AG09319 (cell line): ENCODE measurements at places on chromosomes 12 and 14.

DNA sequence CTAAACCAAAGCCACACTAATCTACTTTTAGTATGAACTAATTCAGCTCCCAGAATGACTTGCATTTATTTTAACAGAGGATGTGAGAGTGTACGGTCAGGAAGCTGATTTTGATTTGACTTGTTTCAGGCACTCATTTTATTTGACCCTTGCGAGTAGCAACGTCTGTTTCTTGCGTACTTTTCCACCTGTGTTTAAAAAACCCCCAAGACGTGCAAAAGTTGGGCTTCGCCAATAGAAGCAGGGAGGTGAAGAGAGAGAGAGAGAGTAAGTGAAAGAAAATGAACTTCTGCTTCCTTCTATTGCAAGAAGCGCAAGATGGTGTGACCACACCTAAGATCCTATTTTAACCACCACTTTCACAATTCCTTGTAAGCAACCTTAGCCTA lies 6.7 kb upstream of the SLC15A4 start:
- DNase-seq, result no peak

DNA sequence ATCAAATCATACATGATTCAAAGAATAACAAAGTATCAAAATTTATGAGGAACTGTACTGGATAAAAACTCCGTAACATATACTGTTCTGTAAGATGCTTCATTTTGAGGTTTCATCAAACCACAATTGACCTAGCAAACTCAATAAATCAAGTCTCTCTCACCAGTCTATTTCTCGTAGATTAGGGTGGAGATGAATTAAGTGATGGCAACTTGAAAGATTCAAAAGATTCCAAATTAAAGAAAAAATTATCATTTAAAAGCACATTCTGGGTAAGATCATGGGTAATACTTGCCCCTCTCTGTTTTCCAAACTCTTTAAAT lies 74.4 kb downstream of the PAPLN start:
- DNase-seq, result no peak

- DNase-seq, result no peak
Measured at GRCh38 chr14:101499513-101499912, 61.8 kb upstream of the DIO3 start.

- no peak for DNase-seq
Measured at GRCh38 chr14:75229661-75230139, 48.9 kb upstream of the FOS start.

DNA sequence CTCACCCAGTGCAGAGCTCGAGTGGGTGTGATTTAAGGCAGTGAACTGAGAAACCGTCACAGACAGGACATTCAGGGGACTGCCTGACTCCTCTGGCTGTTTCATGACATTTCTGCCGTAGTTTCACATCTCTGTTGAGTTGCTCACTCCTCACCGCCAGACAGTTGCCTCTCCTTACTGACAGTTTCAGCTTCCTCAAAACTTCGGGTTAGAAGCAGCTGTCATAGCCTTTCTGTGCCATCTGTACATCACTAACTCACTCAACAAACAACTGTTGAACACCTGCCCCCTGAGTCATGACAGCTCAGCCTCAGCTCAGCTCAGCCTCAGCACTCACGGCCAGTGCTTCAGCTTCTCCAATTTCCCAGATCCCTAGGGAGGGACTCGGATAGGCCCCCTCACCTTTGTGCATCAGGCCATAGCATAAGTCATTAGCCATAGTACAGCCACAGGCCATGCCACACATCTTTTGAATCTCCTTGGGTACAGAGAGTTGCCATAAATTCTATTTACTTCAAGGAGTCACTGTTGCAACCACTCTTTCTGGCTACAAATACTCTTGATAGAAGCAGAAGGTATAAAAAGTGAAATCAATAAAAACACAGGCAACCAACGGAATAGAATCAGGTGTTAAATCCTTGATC lies 6.2 kb upstream of the SLC15A4 start:
- DNase-seq, result no peak

- no peak for DNase-seq
Measured at GRCh38 chr12:51183816-51184215, 10.9 kb upstream of the TFCP2 start.

GRCh38 chr12:43758247-43758727 lies 303 bp downstream of the PUS7L start:
- DNase-seq, result no peak

DNA sequence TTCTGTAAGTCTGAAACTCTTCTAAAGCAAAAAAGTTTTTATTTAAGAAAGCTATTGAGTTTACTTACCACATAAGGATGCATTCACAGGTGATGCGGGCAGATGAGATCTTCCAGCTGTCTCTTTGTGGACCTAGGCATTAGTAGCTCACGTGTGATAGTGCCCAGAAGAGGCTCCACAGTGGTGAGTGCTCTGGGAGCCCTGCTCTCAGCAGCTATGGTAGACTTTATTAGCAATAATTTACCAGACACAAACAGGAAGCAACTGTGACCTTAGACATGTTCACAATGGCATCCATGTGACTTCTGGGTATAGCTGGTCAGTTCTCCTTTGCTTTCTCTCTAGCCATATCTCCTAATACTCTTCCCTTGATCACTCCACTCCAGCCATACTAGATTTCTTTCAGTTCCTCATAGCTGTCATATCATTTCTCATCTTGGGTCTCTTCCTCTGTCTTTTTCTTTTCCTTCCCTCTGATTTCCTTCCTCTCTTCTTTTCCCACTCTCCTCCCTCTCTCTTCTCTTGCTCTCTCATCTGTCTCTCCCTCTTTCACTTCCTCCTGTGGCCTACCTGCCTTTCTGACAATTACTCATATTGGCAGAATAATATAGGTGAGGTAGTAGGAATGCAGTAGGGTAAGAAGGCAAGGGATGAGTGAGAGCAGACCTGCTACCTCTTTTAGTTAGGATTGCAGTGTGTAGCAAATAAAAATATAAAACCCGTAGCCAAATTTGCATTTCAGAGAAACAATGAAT lies 75.2 kb upstream of the SCAF11 start:
- DNase-seq, result no peak

DNA sequence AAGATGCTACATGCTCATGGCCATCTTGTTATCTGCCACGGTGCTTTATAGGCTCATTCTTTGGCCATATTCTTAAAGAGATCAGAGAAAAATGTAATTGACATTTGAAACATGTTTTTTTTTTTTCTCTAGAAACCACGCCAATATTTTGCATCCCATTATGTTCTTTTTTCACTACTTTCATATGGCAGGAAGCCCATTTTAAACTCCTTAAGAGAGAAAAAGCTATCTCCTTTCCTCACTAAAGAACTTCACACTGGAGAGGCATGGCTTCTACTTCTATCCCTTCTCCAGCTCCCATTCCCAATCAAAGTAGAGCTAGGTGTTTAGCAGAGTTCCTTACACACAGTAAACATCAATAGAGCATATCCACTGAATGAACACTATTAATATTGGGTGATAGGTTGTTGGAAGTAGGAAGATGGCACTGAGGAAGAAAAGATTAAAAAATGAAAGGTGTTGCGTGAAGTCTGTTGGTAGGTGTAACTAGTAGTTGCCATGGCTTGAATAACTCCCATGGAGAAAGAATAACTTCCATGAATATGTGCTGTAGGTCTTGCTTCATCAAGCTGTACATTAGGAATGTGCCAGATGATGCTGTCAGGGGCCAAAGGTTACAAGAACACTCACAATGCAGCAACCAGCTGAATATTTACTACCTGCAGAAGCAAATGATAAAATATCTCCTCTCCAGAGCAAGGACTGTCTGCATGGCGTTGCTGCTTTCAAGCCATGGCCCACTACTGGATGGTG lies 178.8 kb downstream of the STXBP6 start:
- no peak for DNase-seq

- DNase-seq, result no peak
Measured at GRCh38 chr12:120249875-120250795, 15.4 kb downstream of the PXN start.

- no peak for DNase-seq
Measured at GRCh38 chr12:659090-659683, 4.1 kb downstream of the NINJ2 start.

DNA sequence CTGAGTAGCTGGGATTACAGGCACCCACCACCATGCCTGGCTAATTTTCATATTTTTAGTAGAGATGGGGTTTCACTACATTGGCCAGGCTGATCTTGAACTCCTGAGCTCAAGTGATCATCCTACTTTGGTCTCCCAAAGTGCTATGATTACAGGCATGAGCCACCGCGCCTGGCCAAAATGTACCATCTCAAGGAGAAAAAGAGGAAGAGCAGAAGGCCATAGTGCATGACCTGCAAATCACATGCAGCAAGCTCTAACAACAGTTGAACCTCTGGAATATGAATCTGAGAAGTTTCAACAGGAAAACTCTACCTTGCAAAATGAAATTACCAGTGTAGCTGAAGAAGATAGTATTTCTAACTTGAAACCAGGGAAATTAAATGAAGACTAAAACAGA lies 17.1 kb upstream of the SERPINA1 start:
- DNase-seq, result no peak

DNA sequence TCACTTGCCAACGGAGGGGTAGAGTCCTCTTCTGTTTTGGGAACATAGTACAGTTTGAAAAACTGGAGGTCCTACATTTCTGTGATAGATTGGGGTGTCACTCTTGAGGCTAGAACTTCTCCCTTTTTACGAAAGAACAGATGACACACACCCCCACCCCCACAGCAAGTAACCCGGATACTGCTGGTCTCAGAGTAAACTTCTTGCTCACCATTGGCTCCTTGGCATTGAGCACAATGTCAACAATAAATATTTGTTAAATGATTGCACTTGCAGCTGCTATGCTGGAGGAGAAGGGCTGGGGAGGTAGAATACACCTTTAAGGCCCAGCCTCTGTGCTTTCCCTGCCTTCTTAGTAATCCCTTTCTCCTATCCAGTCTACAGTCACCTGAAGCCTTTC lies 149.8 kb downstream of the TGFB3 start:
- DNase-seq, result no peak

DNA sequence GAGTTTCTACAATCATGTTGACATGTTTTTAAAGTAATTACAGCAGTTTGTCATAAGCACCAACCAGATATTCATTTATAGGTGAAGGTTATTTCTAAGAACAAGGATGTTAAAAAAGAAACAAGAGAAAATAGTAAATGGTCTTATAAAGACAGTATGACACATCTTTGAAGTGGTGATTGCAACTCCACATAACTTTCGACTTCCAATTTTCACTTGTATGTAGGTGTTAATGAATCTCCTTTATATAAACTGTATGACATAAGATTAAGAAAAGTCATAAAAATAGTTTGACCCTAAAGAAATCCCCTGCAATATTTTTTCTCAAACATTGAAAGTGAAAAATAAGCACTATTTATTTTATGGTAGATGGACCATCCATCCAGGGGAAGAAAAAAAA lies 144.8 kb upstream of the PTPRQ start:
- DNase-seq, result no peak

DNA sequence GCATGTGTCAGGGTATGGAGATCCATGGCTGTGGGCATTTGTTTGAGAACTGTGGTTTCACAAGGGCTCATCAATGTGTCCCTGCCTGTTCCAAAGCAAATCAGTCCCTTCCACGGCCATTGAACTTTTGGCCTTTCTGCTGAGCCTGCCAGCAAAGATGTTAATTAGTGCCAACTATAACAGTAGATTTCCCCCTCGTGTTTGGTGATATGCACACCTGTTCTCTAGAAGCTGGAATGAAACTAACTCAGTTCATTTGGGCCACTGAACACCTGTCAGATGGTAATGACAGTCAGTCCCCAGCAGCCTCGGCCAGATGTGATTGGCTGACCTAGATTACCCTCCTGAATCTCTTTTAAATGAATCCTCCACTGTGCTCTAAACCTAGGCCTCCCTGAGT lies 43.2 kb downstream of the IRAK3 start:
- no peak for DNase-seq

GRCh38 chr12:53575502-53576249 lies 50.5 kb downstream of the ATF7 start:
- DNase-seq, result no peak

DNA sequence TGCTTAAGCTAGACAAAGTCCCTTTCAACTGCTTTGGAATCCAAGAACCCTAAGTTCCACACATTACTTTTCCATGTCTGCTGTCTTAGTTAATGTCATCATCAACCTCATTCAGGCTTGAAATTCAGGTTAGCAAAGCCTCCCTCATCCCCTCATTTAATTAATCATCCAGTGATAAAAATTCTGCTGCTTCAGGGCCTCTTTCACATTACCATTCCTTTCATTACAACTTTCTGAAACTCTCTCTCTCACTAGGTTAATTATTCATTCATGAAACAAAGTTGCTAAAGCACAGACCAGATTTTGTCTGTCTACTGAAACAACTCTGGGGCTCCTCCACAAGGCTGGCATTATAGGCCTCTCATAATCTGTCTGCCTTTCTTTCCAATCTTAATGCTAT lies 9.4 kb upstream of the VTI1B start:
- DNase-seq, result no peak

DNA sequence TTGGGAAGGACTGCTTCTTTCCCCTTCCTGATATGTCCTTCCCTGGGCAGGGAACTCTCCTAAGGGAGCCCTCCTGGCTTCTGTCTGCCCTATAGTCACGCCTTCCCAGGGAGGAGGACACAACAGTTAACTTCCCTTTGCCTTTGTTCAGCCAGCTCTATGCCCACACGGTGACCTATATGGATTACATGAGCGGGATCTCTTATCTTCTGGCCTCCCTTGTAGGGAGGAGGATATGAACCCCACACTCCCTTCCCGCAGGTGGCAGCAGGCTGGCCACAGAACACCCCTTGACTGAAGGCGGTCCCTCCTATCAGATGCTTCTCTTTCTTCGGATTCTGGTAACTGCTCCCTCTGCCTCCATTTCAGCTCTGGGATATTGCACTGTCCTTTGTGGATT lies 135.6 kb upstream of the MAX start:
- DNase-seq, result no peak

GRCh38 chr14:31944256-31945073 lies 132.6 kb upstream of the ARHGAP5 start:
- DNase-seq, result no peak

DNA sequence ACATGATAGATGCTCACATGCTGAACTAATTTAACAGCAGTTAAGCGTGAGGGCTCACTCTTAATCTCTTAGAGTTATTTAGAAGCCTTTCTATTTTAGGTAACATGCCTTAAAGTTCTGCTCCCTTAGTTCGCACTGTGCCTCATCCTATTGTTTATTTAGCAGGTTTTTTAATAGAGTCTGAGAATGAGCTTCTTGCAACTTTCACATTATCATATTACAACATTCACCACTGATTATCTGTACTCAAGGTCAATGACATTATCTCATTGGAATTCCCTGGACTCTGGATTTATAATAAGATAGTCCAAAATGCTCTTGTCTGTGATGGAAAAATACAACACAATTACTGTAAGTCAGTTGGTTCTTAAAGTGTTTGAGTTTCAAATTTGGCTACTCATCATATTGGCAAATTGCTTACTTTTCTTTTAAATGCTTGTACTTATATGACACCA lies 183.6 kb upstream of the SLC38A2 start:
- peak; percentile 85 for DNase-seq

DNA sequence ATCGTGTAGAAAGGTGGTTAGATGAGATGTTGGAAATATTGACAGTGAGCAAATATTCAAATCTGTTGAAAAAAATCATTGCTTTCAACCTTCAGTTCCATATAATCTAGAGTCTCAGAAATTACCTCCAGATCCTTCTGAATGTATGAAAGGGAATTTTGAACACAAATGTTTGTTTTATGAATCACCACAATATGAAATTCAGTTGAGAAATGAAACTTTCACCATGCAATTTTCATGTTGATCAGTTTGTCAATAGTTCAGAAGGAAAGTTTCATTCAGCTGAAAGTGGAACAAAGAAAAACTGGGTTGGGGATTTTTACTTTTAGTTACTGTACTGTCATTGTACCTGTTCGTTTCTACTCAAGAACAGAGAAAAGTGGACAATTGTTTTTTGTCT lies 953.6 kb downstream of the SLC6A15 start:
- no peak for DNase-seq

- DNase-seq, result no peak
Measured at GRCh38 chr12:59517522-59517921, 78.3 kb upstream of the SLC16A7 start.

GRCh38 chr12:132672678-132673077 lies 14.5 kb downstream of the POLE start:
- no peak for DNase-seq
